NCI-H69 (cell line): ENCODE measurements at places on chromosomes 12 and 14.

GRCh38 chr12:53820514-53821306, 68.9 kb upstream of the CISTR start:
- no peak for DNase-seq

- no peak for DNase-seq
Observed at GRCh38 chr12:127909041-127909440, 357.9 kb upstream of the TMEM132C start.

GRCh38 chr12:4244868-4245267, 28.7 kb upstream of the CCND2 start:
- DNase-seq: no peak

DNA sequence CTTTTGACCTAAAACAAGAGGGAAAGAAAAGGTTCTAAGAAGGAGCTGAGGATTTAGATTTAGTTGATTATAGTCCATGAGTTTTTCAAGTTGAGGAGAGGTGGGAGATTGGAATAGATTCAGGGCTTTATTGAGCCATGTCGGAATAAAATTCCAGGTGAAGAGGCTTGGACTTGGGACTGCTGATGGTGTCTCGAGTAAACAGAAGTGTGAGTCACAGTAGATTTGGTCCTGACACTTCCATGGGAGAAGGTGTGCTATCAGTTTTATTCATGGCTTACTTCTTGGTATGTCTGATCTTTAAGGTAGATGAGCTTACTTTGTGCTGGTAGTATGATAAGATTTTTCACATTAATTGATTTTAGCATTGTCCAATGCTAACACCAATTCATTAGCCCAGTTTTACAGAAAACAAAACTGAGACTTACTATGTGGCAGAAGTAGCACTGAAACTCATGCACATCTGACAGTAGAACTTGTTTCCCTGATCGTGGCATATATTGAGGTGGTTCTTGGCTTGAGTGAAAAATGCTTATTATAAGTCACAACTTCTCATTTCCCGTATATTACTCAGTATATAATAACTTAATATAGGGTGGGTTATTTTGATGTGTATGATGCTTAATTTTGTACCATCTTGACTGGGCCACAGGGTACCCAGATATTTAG, 172.4 kb upstream of the IGF1 start:
- DNase-seq: no peak

- DNase-seq: peak; percentile 12
Observed at GRCh38 chr14:75283162-75283832, 4.7 kb downstream of the FOS start.

DNA sequence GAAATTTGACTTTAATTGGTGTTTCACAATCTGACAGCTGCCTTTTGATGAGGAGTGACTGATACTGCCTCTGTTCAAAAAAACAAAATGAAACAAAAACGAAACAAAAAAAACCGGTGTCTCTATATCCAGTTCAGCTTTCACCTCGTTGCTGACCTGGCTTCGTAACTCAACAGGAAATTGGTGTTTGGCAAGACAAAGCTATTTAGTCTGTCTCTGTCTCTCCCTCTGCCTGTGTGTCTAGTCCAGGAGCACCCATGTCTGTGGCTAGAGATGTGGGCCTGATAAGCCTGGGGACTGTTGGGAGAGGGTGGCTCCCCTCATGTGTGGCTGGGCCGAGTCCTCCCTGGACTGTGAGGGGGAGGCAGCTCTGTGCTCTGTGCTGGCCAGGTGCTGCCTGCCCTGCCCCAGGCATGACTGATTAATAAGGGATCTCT, 11.3 kb downstream of the CACNA1C start:
- DNase-seq: peak; percentile 32

GRCh38 chr14:53035336-53036210, 84.7 kb upstream of the FERMT2 start:
- DNase-seq: no peak

DNA sequence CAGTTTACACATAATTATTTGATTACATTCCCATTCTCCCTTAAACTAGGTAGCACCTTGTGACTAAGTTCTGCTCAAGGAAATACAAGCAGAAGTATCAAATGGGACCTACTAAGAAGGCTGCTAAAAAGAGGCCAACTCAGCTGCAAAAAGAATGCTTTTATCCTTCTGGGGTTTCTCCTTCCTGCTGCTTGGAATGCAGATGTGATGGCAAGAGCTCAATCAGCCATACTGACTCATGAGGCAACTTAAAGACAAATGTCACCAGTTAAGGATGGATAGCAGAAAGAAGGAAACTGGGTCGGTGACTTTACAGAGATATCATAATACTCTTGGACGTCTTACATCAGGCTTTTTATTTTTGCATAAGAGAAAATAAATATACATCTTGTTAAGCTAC, 38.0 kb upstream of the RAP1B start:
- no peak for DNase-seq

GRCh38 chr12:50665170-50665569, 98.7 kb upstream of the ATF1 start:
- peak; percentile 76 for DNase-seq

GRCh38 chr12:106648736-106649135, 65.9 kb downstream of the RFX4 start:
- DNase-seq: peak; percentile 60

- no peak for DNase-seq
Observed at GRCh38 chr12:26576266-26576665, 256.7 kb downstream of the ITPR2 start.

- peak; percentile 64 for DNase-seq
Observed at GRCh38 chr12:57280211-57281062, 29.4 kb upstream of the STAC3 start.

- DNase-seq: no peak
Observed at GRCh38 chr12:70251661-70252060, 8.4 kb downstream of the CNOT2 start.

DNA sequence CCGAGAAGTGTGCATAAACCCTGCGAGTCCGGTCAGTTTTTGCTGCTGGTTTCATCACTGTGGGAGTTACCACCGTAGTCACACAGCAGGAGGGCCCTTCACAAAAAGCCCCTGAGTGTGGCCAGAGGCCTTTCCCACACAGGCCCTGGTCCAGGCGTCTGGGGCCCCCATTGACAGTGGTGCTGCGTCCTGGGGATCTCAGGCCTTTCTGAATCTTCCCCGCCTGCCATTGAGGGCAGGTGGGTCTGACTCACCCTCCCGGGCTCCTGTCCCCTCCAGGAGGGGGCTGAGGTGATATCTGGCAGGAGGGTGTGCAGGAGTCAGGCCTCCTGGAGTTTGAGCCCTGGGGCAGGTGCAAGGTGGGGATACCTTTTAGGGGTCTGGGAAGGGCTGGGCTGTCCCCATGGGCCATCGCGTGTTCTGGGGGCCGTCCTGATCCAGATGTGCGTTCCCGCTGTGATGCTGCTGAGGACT, 358.5 kb downstream of the TMEM121 start:
- DNase-seq: no peak

- DNase-seq: no peak
Observed at GRCh38 chr12:64585104-64585503, 25.2 kb upstream of the RASSF3 start.

GRCh38 chr12:133217219-133217618, 18.5 kb downstream of the ANHX start:
- no peak for DNase-seq

DNA sequence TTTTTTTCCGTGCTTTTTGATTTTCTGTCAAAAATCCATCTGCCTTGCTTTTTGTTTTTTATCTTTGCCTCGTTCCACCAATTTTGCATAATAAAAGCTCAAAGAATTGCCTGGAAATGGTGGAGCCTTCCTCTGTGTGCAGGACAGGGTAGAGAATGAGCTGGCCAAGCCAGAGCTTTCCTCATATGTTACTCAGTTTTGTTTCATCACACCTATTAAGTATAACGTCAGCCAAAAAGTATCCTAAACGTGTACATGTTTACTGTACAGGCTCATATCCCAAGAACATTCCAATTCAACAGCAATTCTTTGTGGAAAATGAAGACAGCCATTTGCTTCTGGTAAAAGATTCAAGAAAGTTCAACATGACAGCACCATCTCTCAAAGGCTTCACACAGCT, 191.2 kb upstream of the LMNTD1 start:
- DNase-seq: no peak

DNA sequence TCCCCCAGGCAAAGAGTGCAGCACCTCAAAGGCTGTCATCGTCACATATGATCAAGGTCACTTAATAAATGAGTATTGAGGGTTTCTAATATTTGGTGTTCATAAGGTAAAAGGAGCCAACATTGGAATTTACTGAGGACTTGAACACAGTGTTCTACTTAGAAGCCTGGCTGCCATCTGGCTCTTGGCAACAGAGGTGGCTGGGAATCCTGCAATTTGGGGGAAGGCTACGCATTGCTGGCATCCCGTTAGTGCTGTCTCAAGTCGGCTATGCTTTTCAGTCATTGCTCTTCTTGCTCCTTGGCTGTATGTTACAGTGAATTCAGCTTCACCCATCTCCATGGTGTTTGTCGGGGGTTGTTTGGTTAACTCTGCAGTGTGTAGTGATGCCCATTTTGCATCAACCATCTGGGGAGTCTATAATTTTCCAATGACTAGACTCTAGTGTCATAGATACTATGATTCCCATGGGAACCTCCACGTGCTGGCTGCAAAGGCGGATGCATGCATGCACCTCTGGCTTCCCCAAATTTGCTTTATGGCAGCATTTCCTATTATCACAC, 12.9 kb upstream of the SLC24A4 start:
- peak; percentile 5 for DNase-seq

DNA sequence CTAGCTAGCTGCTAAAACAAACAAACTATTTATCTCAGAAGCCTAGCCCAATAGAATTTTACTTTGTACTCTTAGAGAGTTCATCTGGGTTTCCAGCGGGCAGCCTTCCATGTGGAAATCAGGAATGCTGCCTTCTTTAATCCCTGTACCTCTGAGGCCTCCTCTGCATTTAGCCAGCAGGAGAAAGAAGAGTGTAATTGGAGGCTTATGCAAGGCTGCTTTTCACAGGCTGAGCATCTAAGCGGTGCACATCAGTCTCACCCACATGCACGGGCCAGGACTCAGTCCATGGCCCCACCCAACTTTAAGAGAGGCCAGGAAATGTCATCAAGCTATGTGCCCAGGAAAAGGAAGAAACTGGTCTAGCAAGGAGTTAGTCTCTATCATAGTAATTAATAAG, 14.0 kb upstream of the PTGDR start:
- no peak for DNase-seq

- no peak for DNase-seq
Observed at GRCh38 chr14:97116546-97116945, 319.4 kb downstream of the VRK1 start.

DNA sequence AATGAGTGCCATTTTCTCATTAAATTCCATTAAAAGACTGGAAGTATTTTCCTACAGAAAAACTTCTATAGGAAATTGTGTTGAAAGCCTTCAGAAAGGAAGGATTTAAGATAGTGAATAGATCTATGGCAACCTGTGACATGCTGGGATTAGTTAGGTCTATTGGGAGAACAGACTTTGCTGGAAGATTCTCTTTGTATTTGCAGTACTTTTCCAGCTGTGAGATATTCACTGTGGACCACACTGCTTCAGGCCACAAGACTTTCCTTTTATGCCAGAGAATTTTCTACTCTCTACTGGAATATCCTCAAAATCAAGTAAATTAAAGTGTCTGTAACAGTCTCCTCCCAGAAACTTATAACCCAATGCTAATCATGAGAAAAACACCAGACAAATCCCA, 136.2 kb downstream of the MYRFL start:
- no peak for DNase-seq

- no peak for DNase-seq
Observed at GRCh38 chr12:15787778-15788177, 1.4 kb downstream of the EPS8 start.

DNA sequence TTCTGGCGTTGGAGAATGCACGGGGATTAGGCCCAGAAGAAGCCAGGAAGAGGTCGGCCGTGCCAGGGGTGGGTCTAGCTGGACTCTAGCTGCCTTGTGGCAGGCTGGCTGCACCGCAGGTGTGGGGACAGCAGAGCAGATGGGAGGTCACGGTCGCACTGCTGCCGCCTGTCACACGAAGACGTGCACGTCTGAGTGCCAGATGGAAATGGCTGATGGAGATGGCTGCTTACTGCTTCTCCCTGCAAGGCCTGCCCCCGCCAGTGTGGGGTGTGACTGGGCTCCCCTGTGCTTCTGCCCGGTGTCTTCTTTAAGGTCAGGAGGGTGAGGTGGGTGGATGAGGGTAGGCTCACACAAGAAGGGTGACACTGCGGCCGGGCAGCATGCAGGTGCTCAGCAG, 79.0 kb downstream of the MOK start:
- no peak for DNase-seq

GRCh38 chr14:106586098-106586704, 1059.8 kb downstream of the TMEM121 start:
- peak; percentile 40 for DNase-seq

- DNase-seq: peak; percentile 86
Observed at GRCh38 chr12:24947541-24948419, 1.1 kb downstream of the BCAT1 start.

DNA sequence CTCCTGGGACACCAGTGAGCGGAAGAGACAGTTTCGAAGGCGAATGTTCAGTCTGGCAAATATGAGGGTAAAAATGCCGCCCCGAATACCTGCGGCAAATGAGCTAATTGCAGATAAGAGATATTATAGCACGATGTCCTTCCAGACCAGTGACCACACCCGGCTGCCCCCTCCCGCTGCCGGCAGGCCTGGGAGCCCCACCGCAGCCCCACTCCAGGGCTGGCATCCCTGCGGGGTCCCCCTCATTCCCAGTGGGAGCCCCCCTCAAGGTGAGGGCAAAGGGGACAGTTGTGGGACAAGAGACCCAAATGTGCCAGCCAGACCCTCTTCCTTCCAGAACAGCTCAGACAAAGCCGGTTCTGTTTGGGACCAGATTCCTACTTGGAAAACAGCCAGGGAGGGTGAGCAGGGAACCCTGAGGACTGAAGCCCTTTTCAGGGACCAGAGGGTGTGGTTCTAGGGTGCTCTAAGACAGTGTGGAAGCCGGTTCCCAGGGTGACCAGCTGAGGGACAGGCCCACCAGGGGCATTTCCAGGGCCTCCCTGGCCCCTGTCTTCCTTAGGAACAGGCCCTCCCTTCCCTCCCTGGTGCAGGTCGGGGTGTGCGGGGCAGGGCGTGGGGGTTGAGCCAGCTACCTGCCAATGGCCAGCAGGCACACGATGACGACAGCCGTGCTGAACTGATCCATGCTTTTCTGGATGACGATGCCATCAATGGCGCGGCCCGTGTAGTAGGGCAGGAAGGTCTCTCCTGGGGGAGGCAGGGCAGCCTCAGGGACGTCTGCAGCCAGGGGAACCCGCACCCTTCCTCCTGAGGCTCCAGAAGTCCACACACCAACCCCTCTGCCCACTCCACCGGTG, 16.2 kb downstream of the ABCB9 start:
- no peak for DNase-seq

- DNase-seq: peak; percentile 85
Observed at GRCh38 chr14:50312734-50313054, 570 bp downstream of the DMAC2L start.
